ENCODE measurements at places on chromosomes 5 and 9.
A peak's percentile ranks its signal among the peaks of the same experiment; 100 is the strongest.

DNA sequence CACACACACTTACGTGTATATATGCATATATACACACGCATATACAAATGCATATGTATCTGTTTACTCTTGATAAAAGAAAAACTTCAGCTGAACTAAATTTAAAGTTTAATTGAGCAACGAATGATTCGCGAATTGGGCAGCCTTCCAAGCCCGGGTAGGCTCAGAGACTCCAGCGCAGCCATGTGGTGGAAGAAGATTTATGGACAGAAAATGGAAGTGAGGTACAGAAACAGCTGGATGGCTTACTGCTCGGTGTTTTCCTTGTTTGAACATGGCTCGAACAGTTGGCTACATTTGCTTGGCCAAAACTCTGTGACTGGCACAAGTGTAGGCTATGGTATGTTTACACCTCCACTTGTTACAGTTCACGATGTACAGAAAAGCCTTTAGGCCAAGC, 239.3 kb upstream of the PRDM9 start:
- DNase-seq, result no peak

DNA sequence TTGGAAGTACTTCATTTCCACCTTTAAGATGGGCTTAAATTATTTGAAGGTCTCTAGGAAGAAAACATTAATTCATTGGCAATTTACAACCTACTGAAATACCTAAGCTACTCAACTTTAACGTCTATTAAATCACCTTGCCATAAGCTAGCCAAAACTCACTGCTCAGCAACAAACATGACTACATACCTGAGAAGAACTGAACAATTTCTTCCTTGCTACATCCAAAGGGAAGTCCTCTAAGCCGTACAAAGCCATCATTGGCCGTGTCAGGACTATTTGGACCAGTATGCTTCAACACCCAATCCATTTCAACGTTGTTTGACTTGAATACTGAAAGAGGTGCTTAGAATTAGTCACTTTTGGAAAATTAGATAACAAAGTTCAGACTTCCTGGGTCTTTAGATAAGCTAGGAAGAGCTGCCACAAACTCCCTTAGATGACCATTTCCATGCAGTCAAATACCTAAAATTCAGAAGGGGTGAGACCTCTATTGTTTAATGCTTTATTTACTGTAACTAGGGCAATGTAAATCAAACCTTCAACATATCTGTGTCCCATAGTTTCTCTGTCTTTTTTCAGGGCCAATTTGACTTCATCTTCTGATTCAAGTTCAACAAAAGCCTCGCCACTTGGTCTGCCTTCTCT, 2.6 kb downstream of the HNRNPH1 start:
- no peak for DNase-seq

- no peak for DNase-seq
Measured at GRCh38 chr5:132526974-132527564, 16.3 kb downstream of the IL5 start.

DNA sequence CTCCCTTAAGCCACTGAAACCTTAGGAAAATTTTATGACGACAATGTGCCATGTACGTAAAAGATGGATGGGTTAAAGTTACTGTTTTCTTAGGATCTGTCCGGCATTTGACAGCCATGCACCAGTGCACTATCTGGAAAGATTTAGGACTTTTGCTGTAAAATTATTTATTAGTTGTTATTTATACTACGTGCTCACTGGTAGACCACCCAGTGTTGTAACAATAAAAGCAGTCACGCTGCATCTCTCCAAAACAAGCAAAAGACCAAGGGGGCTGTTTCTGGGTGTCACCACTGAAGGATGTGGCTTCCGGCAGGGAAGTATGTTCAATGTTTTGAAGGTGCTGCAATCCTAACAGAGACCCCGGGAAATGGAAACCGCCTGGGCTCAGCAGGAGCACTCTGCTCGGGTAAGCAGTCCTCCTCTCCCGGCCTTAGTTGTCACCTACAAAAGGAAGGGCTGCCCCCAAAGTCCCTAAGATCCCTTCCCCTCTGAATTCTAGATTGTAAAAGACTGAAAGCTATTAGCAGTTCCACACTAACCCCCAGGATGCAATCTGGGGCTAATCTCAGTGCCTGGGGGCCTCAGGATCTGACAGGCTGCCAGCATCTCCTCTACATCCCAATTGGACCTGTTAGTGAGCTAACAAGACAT, 38.6 kb downstream of the SAXO1 start:
- DNase-seq, result no peak

DNA sequence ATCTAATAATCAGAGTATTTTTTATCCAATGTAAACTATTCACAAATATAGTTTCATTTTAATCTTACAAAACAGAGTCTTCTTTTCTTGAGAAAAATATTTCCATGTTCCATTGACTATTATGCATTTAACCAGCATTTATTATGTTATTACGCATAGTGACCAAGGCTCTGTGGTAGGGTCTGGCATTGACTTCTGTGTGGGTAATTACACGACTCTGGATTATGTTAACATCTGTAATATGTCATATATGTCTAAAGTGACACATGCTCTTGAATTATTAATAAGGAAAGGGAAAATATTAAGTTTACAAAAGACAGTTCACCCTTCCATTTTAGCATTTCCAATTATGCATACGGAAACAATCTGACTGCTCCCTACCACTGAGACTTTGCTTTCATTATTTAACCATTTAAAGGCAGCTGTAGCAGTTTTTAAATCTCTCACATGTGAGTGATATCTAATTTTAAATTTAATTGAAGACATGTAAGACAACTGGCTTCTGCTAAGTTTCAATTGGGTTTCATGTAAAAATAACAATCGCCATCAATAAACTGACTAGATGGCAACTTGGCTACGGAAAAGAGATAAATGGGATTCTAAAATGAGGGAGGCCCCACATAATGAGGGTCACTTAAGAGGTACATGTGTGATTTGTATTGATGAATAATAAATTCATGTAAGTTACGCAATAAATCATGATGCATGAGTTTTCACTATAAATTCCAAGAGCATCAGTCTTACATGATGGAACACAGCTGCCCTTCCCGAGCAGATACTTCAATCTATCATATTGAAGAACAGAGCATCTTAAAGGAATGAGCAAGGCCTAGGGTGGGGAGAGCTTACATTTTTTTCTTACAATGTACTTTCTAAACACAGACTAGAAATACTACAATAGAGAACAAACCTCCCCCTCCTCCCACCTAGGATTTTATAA, 1056.8 kb downstream of the MAT2B start:
- DNase-seq, result no peak

- DNase-seq, result no peak
Measured at GRCh38 chr5:176373100-176373818, 8.0 kb downstream of the ARL10 start.

- no peak for DNase-seq
Measured at GRCh38 chr5:54516051-54516655, 1.4 kb upstream of the SNX18 start.

DNA sequence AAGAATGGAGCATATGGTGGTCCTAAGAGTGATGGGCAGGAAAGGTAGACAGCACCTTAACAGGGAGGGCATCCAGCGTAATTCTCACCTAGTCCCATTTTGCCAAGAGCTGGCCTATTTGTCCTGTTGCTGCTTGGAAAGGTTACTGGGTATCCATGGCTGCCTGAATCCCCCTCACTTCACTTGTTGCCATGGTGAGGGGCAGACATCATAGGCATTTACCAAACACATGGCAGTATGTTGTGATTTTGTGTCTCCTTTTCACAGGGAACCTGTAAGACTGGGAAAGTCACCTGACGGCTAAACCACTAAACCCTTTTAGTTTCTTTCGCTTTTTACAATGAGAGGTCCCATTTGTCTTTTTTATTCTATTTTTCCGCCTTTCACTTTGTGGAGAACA, 227.1 kb downstream of the CD180 start:
- DNase-seq, result no peak

- DNase-seq, result no peak
Measured at GRCh38 chr5:159290741-159291140, 27.7 kb downstream of the UBLCP1 start.

DNA sequence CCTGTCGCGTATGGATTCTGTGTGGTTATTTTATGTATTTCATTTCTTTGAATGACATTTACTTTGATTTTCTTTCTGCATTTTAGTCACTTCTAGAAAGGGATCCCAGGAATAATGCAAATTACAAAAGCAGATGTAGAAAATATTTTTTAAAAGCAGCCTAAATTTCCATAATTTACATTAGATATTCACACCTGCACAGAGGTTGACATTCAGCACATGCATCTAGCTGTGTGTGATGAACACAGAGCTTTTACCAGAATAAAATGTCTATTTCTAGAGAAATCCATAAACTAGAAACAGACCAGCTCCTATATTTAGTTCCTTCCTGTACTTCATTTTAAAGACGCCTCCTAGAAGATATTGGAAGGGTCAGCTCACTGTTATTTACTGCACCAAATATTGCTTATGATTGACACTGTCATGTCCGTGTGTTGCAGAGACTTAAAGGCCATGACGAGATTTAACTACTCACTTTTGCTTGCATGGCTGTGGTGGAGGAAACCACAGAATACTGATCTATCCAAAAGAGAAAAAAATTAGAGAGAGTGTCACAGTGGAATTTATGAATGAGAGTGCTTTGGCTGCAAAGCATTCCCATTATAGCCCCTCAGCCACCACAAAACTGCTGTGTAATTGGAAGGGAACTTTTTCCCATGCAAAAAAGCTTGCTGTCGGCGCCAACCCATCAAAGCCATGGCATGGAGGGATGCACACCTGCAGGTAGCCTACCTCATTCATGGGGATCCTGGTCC, 58.1 kb downstream of the EBF1 start:
- no peak for DNase-seq

GRCh38 chr9:2613730-2614271, 7.8 kb upstream of the VLDLR start:
- no peak for DNase-seq

DNA sequence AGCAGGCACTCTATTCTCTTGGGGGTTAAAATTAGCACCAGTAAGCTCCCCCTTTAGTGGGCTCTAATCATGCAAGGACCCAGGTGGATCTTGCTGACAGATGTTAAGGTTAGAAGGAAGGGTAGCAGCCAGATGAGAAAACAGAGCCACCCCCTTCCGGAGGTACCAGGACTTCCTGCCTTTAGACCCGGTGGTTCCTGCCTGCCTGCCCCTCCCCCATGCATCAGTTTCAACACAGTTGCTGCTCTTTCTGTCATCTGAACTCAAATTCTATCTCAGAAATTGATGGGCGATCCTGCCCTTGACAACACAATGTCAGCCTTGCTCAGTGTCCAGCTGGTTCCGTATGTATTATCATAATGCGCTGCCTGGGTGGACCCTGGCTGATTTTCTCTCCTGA, 287.3 kb downstream of the EBF1 start:
- DNase-seq, result peak; percentile 2

- no peak for DNase-seq
Measured at GRCh38 chr5:177982072-177982727, 13.8 kb downstream of the PROP1 start.

DNA sequence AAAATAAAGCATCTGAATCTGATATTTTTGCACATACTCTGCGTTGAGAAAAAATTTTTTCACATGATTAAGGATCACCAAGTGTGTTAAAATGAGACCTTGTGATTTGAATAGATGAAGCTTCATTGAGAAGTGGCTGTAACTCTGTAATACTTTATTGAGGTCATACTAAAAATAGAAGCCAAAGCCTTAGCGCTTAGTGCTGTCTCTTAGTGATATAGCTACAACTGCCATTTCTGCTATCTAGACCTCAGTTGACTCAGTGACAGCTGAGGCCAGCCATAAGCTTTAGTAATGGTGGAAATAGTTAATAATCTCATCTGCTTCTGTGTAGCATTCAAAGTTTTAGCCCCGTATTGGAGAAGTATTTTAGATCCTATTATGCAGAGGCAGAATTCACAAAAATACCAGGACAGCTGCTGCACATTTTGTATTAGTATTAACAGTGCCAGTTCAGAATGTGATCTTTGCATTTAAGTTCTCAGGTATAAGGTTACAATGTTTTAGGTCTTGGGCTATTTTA, 107.4 kb upstream of the SGCD start:
- DNase-seq, result no peak

DNA sequence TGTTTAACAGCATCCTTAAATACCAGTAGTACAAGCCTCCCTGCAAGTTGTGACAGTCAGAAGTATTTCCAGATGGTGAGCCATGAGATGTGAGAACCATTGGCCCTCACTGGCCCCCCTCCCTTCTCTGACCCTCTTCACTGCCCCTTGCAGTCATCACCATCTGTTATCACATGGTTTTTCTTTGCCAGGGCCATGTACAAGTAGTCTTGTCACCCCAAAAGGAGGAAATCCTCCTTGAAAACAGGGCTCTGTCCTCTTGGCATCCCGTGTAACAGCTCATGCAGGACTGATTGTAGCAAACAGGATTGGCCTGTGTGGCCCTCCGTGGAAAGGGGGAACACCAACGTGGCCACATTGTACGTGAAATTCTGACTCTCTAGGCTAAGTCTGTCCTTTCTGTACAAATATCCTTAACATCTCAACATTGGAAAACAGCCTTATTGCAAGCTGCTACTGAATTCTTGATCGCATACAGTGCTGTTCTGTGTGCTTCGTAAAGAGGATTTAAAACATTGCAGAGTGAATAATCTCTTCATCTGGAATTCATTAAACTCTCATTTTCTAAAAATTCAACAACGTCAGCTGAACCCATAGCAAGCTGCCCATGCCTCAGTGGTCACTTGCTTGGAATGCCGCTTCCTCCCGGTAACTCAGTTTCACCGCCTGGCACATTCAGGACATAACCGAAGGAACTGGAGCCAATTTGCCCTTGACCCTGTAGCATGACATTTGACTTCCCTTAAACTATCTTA, 171.7 kb downstream of the ATPSCKMT start:
- DNase-seq, result no peak

DNA sequence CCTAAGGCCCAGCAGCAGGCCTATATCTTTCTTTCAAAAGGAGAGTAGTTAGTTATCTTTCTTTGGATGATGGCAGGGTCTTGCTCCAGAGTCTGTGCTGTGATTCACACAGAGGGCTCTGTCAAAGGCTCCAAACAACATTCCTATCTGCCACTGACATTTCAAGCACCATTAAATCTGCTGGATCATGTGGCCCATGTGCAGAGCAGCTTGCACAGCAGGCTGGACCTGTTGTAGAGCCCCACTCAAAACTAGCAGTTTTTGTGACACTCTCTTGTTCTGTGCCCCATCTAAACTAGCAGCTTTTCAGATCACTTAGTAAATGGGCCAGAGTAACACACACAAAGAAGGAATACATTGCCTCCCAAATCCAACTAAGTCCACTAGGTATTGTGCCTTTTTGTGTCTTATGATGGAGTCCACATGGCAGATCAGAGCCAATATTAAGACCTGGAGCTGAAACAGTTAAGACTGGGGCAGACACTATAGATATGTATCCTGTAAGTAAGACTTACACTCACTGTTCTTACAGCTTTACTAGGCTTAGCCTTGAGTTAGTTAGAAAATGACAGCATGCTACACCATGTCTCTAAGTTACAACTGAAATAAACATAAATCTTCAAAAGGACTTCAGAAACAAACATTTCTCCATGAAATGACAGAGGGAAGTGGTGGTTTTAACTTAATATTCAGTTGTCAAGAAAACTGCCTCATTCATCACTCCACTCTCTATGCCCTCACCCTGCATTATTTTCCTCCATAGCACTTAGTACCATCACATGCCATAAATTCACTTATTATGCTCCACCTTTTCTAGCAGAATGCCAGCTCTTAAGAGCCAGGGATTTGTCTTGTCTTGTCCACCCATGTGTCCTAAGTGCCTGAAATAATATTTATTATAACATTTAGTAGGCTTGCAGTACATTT, 400.9 kb downstream of the RAB3C start:
- no peak for DNase-seq

Measured in activated T-helper 1 cell treated with anti-CD3 and anti-CD28 coated beads, Interleukin-2, amount 50 U/mL, for 16 hours (primary cell).